Bronchial epithelial cell (primary cell): ENCODE measurements at places on chromosomes 2 and 18. TPM values are rescaled to one million over a fixed set of nuclear protein-coding genes. Genes with fewer than 3 reads are reported as not detected.

PRSS56 gene
- not detected in 2 replicates for total RNA-seq

DCDC2C gene
- not detected in 2 replicates for total RNA-seq

GRCh38 chr2:39380525-39381150 lies 56.4 kb downstream of the MAP4K3 start:
- peak; percentile 24 for DNase-seq

NT5C1B gene
- total RNA-seq, result not detected in 2 replicates

- DNase-seq, result no peak
Observed at GRCh38 chr2:28074137-28074536, 183.6 kb downstream of the BABAM2 start.

- peak; percentile 77 for DNase-seq
Observed at GRCh38 chr2:219466816-219467735, 31.6 kb upstream of the GMPPA start.

DNA sequence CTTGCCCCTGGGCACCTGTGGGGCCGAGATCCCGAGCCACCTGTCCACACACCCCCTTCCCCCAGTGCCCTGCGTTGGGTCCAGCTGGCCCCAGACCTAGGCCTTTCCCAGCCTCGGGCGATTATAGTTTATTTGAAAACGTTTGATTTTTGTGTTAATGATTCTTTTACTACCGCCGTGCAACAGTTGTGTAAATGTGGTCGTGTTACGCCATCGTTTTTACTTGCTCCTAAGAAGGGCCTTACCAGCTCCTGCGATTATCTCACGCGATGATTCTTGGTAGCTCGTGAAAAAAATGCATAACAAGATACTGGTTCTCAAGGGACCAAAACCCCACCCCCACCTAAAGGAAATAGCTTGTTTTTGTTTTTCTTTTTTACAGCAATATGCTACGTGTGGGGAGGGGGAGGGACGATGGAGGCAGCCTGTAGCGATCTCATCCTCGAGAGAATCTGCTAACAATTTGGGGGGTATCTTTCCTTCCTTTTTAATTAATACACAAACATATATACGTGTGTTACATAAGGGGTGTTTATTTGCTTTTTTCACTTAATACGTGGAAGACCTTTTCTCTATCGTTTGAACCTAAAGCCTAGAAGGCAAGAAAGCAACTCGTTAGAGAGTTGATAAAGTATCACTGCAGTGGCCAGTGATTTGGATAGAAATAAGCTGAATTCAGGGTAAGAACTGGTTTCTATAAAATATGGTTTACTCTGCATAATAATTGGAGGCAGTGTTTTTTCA lies 1.0 kb downstream of the ZDBF2 start:
- peak; percentile 29 for DNase-seq

- no peak for DNase-seq
Observed at GRCh38 chr18:1593091-1593490, 688.4 kb downstream of the ADCYAP1 start.

FZD7 gene
- 1.8 and 2.3 TPM in 2 replicates for total RNA-seq

DNA sequence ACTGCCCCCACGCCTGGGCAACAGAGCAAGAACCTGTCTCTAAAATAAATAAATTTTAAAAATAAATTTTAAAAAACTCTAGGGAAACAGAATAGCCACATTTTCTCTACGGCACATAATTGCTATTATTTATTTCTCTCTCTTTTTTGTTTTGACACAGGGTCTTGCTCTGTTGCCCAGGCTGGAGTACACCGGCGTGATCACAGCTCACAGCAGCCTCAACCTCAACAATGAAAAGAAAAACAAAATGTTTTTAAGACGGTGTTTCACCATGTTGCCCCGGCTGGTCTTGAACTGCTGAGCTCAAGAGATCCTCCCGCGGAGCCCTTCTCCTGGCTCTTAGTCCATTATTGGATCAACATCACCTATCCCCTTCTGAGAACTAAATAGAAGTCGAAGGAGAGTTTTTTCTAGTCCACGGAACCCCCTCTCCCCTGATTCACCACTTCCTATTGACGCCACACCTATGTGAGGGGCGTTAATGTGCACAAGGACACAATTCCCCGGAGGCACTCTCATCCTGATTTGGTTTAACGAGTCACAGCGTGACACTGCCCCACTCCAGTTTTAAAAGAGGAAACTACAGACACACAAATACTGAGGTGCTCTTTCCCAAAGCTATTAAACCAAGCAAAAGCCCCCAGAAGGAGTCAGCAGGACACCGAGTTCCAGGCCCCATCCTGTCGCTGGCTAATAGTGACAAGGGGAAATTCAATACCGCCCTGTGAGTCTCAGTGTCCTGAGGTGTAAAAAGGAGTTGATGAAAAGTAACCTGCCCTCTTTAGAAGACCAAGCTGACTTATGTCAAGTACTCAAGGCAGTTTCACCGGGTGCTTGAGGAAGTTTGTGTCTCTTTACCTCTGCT lies 1.1 kb downstream of the NPC1 start:
- DNase-seq, result peak; percentile 86
